ENCODE measurements at places on chromosomes 12 and 14. TPM values are rescaled to one million over a fixed set of nuclear protein-coding genes. Genes with fewer than 3 reads are reported as not detected.
A peak's percentile ranks its signal among the peaks of the same experiment; 100 is the strongest.

- no peaks in the 10 kb centered on the region for H3K4me1 ChIP-seq
- DNase-seq, result no peak
- no peak overlapping the region for H3K4me3 ChIP-seq
Observed at GRCh38 chr12:13282861-13283260, 86.3 kb downstream of the EMP1 start.

GRCh38 chr14:50871914-50872732, at the start of gene ABHD12B:
TSS of gene ABHD12B (plus strand) at chr14:50872053. CDS start at chr14:50872175, 122 bp downstream.
- H3K27me3 ChIP-seq, result no peaks in the 10 kb centered on the region
- no peak within 1 kb of the TSS for H3K4me3 ChIP-seq
- H3K36me3 ChIP-seq, result no peaks in the 10 kb centered on the region
- no peaks in the 10 kb centered on the region for H3K4me1 ChIP-seq
- DNase-seq, result no peak
- H3K27ac ChIP-seq, result no peak within 1 kb of the TSS

Gene STON2
- 23.8 TPM for total RNA-seq

DNA sequence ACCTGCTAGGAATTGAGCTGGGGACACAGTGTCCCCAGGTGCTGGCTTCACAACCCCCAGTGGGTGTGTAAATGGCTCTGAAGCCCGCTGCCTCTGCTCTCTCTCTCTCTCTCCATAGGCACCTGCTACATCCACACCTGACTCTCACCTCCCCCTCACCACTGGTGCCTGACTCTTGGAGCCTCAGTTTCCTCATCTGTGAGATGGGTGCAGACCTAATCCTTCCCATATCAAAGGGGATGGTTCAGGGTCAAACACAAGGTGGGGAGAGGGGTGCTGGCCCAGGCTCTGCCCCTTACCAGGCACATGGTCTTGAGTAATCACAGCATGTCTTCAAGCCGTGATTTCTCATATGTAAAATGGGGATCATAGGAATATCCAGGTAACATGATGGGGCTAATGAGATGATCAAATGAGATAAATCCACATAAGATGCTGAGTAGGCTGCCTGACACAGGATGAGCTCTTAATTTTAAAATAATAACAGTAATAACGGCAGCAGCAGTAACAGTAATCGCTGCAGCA, 37.6 kb downstream of the TESC start:
- DNase-seq, result no peak
- H3K4me1 ChIP-seq, result peaks cover 11% of the 10 kb centered on the region
- no peak overlapping the region for H3K4me3 ChIP-seq
- H3K27ac ChIP-seq, result no peak overlapping the region
- no peaks in the 10 kb centered on the region for H3K27me3 ChIP-seq

- no peaks in the 10 kb centered on the region for H3K36me3 ChIP-seq
- no peaks in the 10 kb centered on the region for H3K27me3 ChIP-seq
- no peaks in the 10 kb centered on the region for H3K4me1 ChIP-seq
- H3K27ac ChIP-seq, result no peak overlapping the region
- no peak overlapping the region for H3K4me3 ChIP-seq
Observed at GRCh38 chr12:27083861-27084394, 1.6 kb upstream of the C12orf71 start.

GRCh38 chr12:122079532-122080081, 1.1 kb downstream of the MLXIP start:
- no peak for DNase-seq
- H3K4me3 ChIP-seq, result peak overlapping the region; percentile 53
- no peaks in the 10 kb centered on the region for H3K36me3 ChIP-seq
- H3K27me3 ChIP-seq, result no peaks in the 10 kb centered on the region
- H3K27ac ChIP-seq, result peak overlapping the region; percentile 69

Gene INHBC
- 0.46 TPM for total RNA-seq

DNA sequence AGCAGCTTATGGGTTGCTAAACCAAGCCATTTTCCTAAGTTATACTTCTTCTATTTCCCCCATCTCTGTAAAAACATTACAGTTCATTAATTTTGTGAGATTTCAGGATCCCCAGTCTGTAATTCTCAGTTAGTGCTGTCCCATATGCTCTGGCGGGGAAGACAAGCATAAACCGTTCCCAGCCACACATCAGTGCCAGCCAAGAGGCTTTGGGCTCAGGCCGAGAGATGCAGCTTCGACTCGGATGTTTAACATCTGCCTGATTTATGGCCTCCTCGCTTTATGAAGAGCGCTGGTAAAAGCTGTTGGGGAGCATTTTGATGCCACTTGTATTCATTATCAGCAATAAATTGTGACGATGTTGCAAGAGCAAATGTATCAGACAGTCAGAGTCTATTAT, 349.1 kb upstream of the CCDC196 start:
- no peak for DNase-seq
- no peak overlapping the region for H3K27ac ChIP-seq
- H3K27me3 ChIP-seq, result no peaks in the 10 kb centered on the region
- no peak overlapping the region for H3K4me3 ChIP-seq
- no peaks in the 10 kb centered on the region for H3K36me3 ChIP-seq

Gene PEBP1
- total RNA-seq, result 621 TPM
